ENCODE measurements at places on chromosomes 3 and 15.

DNA sequence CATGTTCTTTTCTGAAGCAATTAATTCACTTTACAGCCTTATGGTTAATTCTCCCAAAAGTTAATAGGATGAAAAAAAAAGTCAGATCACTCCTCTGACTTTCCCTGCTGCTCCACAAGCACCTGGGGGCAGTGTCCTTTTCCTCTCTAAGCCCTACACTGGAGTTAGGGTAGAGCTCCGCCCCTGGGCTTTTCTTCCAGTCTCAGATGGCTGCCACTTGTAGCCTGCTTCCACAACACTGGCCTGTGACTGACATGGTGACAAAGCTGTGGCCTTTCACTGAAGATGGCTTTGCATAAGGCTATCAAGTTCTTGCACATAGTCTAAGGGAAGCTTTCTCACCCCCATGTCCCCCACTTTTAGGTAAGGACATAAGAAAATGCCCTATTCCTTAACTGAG lies 1.3 kb upstream of the MON1A start:
- no peak for DNase-seq

GRCh38 chr3:137259701-137260100 lies 301.9 kb downstream of the IL20RB start:
- no peak for DNase-seq

DNA sequence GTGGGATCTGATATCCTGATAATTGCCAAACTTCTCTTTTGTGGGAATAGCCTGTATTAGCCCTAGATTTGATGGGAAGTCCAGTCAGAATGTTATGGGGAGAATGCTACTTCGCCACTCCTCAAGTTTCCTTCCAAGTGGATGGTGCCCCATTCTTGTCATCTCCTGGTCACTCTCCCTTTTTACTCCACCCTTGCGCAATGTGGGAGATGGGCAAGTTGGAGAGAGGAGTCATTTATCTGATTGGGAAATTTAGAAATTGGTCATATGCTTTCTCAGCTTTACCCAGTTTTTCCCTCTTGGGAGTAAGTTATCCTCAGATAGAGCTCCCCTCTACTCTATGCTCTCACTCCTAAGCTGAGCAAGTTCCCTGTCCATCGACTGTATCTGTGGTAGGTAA lies 14.4 kb downstream of the FANCD2OS start:
- no peak for DNase-seq

DNA sequence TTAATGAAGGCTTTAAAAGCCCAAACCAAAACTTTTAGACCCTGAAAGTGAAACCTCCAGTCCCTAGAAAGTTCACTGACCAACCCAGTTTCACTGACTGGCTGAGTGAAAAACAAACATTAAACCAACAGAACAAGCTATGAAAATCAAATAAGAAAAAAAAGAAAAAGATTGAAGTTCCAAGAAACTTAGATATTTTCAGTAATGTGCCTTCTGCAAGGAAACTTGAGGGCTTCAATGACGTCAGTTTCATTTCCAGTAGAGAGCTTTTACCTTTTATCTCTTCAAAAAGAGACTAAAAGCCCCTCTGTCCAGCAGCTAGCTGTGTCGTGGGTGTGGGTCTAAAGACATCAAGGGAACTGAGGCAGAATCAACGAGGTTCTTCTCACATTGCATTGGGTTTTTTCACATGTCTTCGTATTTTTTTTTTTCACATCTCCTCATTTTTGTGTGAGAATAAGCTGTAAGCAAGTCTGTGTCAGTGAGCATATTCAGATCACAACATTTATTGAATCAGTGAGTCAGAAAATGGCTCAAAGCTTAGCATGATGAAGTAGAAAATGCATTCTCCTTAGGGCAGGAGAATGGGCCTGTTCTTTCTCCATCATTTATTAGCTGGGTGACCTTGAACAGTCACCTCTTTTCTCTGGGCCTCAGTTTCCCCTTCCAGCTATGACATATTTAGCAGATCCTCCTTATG lies 54.8 kb upstream of the BCL6 start:
- no peak for DNase-seq

- DNase-seq = no peak
Observed at GRCh38 chr3:185999221-185999620, 61.4 kb upstream of the TRA2B start.

DNA sequence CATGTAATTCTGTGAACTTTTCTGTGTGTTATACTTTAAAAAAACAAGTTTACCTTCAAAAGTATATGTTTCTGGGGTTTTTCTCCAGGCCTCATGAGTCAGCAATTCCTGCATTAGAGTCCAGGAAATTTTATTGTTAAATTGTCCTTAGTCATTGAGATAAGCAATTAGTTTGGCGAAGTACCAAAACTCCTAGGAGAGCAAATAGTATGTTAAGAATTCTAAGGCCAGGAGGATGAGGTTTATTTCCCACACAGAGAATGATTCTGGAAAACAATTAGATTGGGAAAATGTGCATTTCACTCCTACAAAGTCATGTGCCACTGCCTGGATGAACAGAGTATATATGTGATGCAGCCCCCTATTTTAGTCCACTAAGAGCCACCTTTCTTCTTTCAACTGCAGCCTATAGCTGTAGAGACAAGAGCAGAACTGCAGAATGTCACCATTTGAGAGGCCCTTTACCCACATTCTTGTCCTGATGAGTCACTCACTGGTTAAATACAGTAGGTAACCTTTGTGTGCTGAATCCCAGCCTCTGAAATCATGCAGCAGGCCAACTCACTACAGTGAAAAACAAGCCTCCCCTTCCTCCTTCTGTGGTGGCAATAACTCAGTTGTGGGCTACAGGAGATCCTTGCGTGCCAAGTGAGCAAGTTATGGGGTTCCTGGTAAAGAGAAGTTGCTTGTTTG lies 452.8 kb upstream of the THBS1 start:
- DNase-seq = no peak

- DNase-seq = no peak
Observed at GRCh38 chr3:30145281-30145680, 461.1 kb upstream of the TGFBR2 start.

- DNase-seq = no peak
Observed at GRCh38 chr3:174120997-174121396, 723.5 kb downstream of the NLGN1 start.

DNA sequence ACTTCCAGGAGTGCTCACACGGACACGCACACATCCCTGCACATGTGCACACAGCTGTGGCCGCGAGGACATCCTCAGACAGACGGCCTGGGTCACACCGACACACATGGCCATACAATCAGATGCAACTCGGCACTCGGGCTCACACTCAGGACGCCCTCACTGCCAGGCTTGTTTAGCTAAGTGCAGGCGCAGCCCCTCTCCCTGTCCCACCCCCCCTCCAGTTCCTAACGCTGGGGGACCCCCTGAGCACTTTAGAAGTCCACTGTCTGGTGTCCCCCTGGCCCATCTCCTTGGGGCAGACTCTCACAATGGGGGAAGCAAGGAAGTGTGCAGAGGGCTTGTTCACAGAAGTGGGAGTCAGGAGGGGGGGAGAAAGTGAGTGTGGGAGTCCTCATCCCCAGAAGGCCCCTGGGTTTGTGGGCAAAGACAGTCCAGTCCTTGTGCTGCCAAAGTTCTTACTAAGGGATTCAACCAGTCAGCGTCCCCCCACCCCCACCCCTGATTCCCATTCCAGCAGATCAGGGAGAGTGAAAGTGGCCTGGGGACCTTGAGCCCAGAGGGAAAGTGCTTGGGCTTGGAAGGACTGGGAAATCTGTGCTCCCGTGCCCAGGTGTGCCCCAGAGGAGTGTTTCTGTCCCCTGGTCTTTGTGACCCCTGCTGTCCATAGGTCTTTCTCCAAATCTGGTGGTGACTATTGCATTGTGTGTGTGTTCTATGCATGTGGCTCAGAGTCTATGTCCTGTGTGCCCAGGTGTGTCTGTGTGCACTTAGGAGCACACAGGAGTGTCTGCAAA lies 767 bp upstream of the GATA2 start:
- no peak for DNase-seq

- no peak for DNase-seq
Observed at GRCh38 chr3:3180456-3180855, 965 bp upstream of the CRBN start.

GRCh38 chr15:59105854-59106253 lies 908 bp downstream of the CCNB2 start:
- DNase-seq = no peak

DNA sequence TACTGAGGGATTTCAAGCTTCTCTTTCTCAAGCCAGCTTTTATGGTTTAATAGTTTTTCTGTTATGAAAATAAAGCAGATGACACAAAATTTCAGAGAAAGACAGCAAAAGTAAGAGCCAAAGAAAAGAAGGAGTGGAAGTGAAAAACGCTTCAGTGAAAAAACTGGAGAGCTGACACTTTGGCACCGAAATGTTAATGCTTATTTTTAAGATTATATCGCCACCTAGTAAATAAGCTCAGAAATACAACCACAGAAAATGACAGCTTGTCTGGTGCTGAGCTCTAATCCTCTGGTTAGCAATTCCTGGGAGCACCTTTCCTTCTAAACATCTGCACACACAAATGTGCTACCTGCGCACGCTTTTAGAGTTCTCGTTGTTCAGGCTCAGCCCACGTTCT lies 101.6 kb downstream of the ZPLD1 start:
- no peak for DNase-seq

- DNase-seq = no peak
Observed at GRCh38 chr15:47383801-47384200, 333.5 kb upstream of the SEMA6D start.

GRCh38 chr3:177730814-177731213 lies 533.5 kb upstream of the TBL1XR1 start:
- no peak for DNase-seq

DNA sequence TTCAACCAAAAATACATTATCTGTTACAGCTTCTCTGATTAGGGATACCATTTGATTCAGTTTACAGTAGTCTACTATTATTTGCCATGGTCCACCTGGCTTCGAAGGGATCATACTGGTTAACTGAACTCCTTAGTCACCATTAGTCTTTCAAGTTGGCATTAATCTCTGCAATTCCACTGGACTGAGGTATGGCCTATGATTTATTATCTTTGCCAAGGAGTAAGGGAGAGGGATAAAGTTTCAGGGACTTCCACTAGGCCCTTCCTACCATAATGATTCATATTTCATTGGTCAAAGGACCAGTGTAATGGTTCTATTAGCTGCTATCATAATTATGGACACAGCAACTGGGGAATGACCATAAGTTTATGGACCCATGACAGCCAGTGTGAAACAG lies 7.3 kb upstream of the CMSS1 start:
- no peak for DNase-seq

DNA sequence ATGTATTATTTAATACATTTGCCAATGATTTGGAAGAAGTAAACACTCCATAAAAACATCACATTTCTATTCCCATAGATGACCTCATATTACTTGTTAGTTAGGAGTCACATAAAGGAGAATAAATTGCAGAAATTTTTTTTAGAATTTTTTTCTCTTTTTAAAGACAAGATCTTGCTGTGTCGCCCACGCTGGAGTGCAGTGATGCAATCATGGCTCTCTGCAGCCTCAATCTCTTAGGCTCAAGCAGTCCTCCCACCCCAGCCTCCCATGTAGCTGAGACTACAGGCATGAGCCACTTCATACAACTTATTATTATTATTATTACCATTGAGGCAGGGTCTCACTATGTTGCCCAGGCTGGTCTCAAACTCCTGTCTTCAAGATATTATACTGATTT lies 12.3 kb upstream of the USP8 start:
- no peak for DNase-seq

DNA sequence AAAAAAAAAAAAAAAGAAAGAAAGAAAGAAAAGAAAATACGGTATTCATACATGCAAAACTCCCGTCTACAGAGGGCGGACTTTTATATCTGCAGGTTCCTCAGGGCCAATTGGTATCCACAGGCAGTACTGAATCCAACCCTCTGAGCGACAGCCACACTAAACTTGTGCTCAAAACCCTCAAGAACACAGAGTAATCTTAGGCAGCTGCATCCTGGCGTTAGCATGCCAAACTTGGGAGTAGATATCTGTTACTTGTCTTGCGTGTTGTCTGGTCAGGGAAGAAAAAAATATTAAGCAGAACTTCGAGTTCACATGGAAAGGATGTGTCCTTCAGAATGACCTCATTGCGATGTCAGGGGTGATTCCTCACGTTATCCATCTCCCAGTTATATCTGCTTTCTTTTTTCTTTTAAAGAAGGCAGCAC lies 12.8 kb downstream of the SNAP23 start:
- DNase-seq = no peak

GRCh38 chr3:168312984-168313383 lies 217.3 kb upstream of the GOLIM4 start:
- DNase-seq = no peak

GRCh38 chr3:129936757-129937156 lies 37.8 kb upstream of the TRH start:
- DNase-seq = no peak

DNA sequence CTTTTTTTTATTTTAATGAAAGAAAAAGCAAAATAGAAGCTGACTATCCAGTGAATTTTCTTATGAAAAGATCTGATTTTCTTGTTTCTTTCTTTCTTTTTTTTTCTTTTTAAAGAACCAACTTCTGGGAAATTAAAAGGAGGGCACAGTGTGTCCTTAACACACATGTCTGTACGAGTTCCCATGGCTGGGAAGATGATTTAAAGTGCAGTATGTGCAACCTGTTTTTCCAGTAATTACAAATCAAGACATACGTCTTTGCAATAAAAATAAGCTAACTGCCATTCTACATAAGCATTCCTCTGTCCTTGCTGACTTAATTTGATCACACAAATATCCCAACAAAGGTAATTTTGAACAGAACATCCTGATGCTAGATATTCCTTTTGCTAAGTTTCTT lies 416.1 kb downstream of the ROBO1 start:
- DNase-seq = no peak

GRCh38 chr3:182925944-182926337 lies 54.4 kb downstream of the DCUN1D1 start:
- no peak for DNase-seq

DNA sequence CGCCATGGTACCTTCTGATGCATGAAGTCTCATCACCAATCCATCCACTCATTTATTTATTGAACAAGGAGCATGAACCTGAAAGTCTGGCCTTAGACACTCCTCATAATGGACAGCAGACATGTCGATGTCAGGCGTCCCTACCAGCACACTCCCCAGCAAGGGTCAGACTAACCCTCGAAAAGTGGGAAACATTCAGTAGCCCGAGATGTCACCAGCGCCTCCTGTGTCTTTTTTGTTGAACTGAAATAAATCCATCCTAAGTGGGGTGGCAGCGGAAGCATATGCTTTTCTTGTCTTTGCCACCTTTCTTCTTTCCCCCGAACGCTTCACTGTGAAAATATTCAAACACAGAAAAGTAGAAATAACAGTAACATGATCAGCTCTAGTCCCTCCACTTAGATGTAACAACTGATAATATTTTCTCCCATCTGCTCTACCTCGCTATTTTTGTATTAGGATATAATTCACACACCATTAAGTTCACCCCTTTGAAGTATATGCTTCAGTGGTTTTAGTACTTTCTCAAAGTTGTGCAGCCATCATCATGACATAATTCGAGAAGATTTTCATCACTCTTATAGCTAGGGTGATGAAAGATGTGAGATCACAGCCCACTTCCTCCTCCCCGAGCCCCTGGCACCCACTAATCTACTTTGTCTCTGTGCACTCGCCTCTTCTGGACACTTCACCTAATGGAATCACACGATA lies 121.6 kb downstream of the ADAMTS17 start:
- DNase-seq = no peak
